ENCODE measurements at places on chromosomes 11 and 22.

GRCh38 chr11:61529537-61530225, 21.1 kb downstream of the LRRC10B start:
- DNase-seq = no peak

DNA sequence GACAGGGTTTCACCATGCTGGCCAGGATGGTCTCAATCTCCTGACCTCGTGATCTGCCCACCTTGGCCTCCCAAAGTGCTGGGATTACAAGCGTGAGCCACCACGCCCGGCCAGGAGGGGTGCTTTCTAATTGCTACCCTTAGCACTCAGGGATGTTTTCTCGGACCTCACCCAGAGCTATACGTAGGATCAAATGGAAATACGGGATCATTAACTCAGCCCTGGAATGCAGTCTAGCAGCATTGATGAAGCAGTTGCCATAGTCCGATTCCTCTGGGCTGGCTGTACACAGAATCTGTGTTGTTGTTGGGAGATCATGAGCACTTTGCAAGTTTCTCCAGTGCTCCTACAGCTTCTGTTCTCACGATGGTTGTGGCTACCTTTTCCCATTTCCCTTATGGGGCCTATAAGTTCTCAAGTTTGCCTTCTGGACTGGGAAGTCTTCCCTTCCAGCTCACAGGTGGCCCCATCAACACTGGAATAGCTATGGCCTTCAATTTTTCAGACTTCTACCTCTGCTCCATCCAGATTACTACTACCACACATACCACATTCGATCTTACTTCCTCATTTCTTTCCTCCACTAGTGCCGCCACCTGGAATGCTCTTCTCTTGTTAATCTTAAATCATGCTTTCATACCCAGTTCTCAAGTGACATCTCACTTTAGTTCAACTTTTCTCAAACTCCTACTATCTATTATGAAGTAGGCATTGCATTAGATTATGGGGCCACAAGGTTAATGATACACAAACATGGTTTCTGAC, 16.1 kb upstream of the PCF11 start:
- DNase-seq = no peak

DNA sequence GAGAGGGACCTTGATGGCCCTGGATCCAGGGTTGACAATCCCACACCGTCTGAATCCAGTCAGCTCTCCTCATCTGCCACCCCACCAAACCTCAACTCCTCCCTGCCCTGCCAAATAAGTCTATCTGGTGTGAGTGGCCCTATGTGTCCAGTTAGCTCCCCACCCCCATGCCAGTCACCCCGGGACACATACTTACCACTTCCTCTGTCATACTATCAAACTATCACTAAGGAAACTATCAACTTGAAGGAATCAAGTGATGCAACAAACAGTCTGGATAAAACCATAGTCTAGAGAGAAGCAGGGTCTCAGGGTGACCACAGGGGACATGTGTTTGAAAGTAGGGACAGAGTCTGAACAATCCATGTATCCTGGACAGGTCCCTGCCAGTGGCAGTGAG, 13.2 kb upstream of the CSF2RB start:
- no peak for DNase-seq

DNA sequence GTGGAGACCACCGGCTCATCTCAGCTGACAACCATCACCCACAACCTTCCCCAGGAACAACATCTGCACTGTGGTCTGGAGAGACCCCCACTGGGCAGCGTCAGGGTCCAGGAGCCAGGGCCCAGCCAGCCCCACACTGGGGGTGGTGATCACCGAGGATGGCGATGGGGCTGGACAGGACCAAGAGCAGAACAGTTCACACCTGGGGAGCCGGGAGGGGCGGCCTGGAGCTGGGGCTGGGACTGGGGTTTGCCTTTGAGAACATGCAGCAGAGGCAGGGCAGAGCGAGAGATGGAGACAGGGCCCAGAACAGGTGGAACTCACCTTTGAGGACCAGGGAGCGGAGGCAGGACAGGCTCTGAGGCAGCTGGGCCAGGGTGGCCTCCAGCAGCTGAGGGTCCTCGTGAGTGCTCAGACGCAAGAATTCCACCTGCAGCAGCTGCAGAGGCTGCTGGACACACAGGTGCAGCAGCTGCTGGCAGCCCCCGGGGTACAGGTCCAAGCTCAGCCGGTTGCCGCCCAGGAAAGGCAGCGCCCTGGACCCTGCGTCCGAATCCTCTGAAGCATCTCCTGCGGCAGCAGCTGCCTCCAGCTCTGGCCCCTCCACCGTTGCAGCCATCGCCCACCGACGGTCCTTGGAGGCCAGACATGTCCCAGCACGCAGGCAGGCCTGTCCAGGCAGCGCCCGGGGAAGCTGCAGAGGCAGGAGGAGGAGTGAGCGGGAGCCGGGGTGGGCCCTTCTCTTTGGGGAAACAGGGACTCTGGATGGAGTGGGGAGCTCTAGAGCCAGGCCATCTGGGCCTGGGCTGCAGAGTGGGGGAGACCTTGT, 1.0 kb downstream of the PIDD1 start:
- no peak for DNase-seq

DNA sequence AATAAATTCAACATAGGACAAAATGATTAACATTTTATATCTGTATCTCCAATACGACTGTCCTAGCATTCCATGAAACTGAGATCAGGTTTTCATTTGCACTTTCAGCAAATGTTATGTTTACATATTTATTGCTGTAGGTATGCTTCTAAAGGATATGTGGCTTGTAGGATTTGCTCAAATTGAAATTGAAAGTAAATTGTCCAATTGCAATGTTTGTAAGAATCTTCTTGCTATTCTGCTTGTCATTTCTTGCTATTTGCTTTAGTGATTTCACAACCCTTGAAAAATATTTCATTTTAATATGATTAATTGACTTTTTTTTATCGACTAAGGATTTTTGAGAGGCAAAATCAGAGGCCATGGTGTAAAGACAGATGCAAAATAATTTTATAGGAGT, 904.2 kb upstream of the RAG2 start:
- no peak for DNase-seq

DNA sequence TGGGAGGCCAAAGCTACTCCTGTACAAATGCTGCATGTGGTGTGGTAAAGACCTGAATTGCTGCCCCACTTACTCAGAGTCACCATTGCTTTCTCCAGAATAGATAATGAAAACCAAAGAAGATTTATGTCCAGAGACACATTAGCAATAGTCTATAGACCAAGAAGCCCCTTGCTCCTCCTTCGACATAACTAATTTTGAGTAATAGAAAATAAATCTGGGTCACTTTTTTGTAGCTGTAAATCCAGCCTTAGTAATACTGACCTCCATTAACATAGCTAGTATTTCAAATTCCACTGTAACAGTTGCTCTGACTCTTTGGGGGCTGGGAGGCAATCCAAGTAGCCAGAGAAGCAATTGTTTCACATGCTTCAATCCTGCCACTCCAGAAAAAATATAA, 145.9 kb downstream of the MAML2 start:
- DNase-seq = no peak

- DNase-seq = no peak
These were observed 17.4 kb downstream of the SMCO4 start for GRCh38 chr11:93525601-93526345.

- DNase-seq = no peak
These were observed 6.9 kb upstream of the MUC5AC start for GRCh38 chr11:1150769-1151365.

DNA sequence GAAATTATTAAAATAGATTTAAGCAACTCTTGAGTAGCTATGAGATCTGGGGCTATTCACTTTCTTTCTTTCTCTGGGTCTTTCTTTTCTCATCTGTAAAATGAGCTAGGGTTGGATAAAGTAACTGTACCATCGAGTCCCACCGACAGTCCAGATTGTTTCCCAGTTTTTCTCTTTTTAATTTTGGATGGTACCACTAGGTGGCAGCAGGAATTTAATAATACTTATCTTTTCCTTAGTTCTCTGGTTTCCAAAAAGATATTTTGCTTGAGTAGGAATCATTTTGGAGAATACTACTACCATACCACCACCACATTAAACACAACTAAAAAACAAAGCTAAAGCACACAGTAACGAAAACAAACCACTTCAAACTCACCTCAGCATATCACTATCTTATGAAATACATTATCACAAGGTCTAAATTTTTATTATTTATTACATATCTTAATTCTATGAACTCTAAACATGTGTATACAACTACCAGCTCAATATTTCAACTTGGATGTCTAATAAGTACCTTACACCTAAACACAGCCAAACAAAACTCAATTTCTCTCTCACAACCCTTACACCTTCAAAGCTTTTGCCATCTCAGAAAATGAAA, 584.0 kb downstream of the KCNA4 start:
- no peak for DNase-seq

DNA sequence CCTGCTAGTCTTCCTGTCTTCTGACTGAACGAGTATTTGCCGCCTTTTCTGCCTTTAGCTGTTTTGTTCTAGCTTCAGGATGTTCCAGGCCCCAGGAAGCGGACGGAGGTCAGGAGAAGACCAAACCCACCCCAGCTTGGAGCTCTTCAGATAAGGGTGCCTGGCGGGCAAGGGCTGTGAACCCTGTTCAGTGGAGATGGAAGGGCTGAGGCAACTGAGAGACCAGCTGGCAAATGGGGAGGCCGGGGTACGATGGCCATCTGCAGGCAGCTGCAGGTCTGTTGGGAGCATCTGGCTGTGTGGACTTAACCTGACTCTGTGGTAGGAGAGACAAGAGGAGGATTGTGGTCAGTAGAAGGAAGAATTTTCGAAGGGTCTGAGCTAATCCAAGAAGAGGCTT, 95.6 kb downstream of the CHST1 start:
- DNase-seq = no peak

GRCh38 chr22:35437049-35437448, 37.1 kb downstream of the MCM5 start:
- no peak for DNase-seq

GRCh38 chr11:45726493-45727054, 61.2 kb upstream of the CHST1 start:
- no peak for DNase-seq

DNA sequence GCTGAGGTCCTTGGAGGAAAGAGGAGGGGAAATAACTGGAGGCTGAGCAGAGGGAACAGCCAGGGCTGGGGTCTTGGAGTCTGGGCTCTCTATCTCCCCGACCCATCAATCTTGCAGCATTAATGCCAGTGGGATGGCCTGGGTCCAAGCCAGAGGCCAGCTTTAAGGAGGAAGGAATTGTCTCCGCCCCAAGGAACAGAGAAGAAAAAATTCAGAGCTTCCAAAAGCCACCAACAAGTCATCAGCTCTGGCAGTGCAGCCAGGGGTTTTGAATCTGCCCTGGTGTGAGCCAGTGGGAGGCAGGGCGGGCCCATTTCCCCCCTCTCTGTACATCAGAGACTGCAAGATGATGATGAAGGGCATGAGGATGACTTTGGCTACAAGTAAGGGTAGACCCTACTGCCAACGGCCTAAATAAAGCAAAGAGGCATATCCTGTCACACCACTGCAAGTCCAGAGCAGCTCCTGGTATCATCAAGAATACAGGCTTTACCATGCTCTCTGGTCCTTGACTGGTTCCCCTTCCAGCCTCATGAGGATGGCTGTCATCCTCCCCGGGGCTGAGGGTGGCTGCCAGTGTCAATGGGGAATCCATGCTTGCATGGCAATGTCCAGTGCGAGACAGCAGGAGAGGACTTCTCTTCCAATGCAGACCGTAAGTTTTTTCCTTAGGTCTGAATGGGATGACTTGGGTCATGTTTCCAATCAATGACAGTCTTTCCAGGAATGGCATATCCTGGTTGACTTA, 34.4 kb downstream of the LRRC32 start:
- no peak for DNase-seq

DNA sequence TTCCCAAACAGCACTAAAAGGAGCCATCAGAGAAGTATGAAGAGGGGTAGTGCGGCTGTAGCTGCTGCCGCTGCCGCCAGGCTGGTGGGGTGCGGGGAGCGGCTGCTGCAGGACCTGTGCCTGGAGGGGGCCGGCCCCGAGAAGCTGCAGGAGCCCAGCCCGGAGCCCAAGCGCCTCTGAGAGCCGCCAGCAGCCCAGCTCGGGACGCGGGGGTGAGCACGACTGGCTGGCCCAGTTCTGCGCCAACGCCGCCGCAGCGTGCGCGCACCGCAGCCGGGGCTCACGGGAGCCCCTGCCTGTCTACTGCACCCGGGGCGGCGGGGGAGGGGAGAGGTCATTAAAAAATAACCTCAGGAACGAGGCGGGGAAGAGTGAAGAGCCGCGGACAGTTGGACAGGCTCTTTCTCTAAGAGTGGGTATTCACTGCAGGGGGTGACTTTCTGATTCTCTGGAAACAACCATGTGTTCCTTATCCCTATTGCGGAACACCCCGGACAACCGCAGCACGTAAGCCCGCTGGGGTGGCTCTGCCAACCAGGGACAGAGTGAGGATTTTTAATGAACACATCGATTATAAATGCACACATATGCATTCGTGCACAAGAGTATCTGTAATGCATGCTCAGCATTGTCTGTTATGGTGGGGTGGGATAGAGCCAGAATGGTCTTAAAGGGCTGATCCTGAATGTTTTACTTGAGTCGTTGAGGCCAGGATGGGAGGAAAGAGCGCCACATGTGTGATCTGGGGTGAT, 453 bp downstream of the GAS2 start:
- DNase-seq = no peak

DNA sequence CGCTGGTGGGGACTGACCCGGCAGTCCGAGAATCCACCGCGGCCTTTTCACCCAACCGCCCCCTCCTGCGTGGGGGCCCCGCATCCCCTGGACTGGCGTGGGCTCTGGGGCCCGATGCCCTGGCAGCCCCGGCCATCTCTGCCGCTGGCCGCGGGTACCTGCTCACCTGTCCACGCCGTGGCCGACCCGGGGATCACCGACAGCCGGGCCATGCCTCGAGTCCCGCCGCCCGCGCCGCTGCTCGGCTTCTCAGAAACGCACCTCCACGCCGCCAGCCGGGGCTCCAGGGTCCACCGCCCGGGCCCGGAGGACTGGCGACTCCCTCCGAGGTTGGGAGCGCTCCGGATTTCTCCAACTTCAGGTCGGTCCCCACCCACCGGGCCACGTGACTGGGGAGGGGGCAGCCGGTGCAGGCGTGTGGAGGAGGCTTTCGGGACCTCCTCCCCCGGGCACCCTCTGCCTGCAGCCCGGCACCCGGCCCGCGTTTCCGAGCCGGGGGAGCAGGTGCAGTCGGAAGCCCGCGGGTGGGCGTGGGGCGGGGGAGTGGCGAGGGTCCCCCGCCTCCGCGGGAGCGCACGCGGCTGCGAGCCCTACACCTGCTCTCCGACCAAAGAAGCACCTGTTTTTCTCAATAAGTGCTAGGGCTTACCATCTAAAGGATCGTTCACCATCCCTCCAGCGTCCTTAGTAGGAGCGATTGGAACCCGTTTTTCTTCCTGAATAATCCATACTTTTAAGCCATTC, 554 bp upstream of the NRIP3 start:
- no peak for DNase-seq

GRCh38 chr22:37449331-37450001, 22.2 kb upstream of the ELFN2 start:
- DNase-seq = no peak
